ENCODE measurements at places on chromosomes 5 and 9.

DNA sequence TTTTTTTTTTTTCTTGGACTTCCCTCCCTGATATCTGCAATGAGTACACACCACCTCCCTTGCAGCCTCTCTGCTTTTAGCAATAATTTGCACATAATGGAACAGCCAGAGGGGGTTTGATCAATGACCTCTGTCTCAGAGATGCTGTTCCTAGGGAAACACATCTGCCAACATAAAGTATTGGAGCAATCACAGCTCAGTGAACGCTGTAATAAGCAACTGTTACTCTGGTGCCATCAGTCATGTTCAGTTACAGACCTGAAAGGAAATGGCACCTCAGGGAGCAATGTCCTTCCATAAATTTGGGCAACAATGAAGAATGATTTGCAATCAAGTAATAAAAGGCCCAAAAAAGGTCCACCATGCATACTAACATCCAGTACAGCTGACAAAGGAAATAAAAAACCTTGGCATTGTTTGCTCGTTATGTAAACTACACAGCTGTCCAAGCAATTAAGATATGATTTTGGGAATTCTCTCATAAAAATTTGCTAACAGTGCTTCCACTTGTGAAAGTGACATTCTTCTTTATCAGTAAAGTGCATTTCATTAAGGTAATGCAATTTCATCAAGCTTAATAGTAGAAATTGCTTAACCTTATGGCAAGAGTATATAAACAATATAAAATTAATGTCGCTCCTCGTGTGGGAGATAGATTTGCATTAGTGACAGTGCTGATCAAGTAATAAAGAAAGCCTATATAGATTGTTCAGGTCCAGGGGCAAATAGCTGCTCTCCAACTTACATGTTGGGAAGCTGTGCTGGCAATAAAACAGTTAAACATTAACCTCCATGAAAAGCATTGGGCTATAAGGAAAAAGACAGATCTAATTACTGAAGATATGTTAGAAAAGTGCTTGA, 167.8 kb downstream of the RASEF start:
- DNase-seq, result no peak

DNA sequence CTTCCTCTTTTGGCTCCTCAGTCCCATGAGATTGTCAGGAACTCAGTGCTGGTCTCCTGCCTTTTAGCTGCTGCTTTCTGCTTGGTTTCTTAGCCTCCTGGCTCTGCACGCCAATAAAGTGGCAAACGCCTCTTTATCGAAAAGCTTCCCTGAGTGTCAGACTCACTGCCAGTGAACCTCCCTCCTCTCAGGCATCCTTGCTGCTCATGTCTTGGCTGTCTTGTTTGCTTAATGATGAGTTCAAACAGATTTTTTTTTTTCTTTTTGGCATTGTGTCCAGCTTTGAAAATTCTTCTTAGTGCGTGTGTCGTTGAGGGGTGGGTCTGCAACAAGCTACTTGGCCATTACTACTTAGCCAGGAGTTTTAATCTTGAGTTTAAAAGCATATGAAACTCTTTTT, 14.9 kb downstream of the RASGRF2 start:
- DNase-seq, result no peak

- DNase-seq, result no peak
Measured at GRCh38 chr9:99387431-99387830, 165.3 kb downstream of the SEC61B start.

- no peak for DNase-seq
Measured at GRCh38 chr5:74243634-74244033, 396.9 kb downstream of the ENC1 start.
